Pulmonary artery endothelial cell (primary cell): ENCODE measurements at places on chromosomes 11 and 22. TPM values are rescaled to one million over a fixed set of nuclear protein-coding genes. Genes with fewer than 3 reads are reported as not detected.

The XKR3 gene
- total RNA-seq, result not detected in 2 replicates

The RFPL1 gene
- total RNA-seq, result not detected in 2 replicates

The MRGPRE gene
- not detected in 2 replicates for total RNA-seq

The RRAS2 gene
- 139 and 157 TPM in 2 replicates for total RNA-seq

The KLHDC7B gene
- not detected in 2 replicates for total RNA-seq

The PHF21A gene
- 5.4 TPM in 2 replicates for total RNA-seq

The CREBZF gene
- 27.5 and 40.4 TPM in 2 replicates for total RNA-seq

The SCN4B gene
- total RNA-seq, result 0.13 and 0.21 TPM in 2 replicates

The MUC15 gene
- not detected in 2 replicates for total RNA-seq

The ARHGAP8 gene
- 0.07 TPM in 1 of 2 replicates, not detected in the other for total RNA-seq

The CLDN5 gene
- total RNA-seq, result 360 and 491 TPM in 2 replicates

The HPX gene
- total RNA-seq, result 0.13 and 0.32 TPM in 2 replicates

The MAJIN gene
- total RNA-seq, result not detected in 2 replicates

The ISX gene
- total RNA-seq, result not detected in 2 replicates

The SYT9 gene
- total RNA-seq, result 0.04 and 0.46 TPM in 2 replicates

The ATG13 gene
- 54.1 and 66.5 TPM in 2 replicates for total RNA-seq

The ESAM gene
- total RNA-seq, result 85.7 and 102 TPM in 2 replicates

The PAK1 gene
- total RNA-seq, result 1.3 and 5.0 TPM in 2 replicates

The GLYAT gene
- not detected in 2 replicates for total RNA-seq

The SMTNL1 gene
- not detected in 2 replicates for total RNA-seq

The OPCML gene
- not detected in 2 replicates for total RNA-seq

The SULT4A1 gene
- 0.26 TPM in 1 of 2 replicates, not detected in the other for total RNA-seq

The CRYBB3 gene
- total RNA-seq, result not detected in 2 replicates

The HPS5 gene
- 26.6 and 33.8 TPM in 2 replicates for total RNA-seq

The C11orf65 gene
- total RNA-seq, result 0.13 TPM in 1 of 2 replicates, not detected in the other

The CABP2 gene
- total RNA-seq, result not detected in 2 replicates

The EMID1 gene
- total RNA-seq, result not detected in 2 replicates

The OR6A2 gene
- 0.07 and 0.20 TPM in 2 replicates for total RNA-seq

The SCGB1D2 gene
- total RNA-seq, result not detected in 2 replicates

The CD3E gene
- not detected in 2 replicates for total RNA-seq

The GGTLC2 gene
- total RNA-seq, result not detected in 2 replicates

The KRTAP5-7 gene
- not detected in 2 replicates for total RNA-seq

The GTF2H1 gene
- 52.4 and 60.7 TPM in 2 replicates for total RNA-seq

The EHF gene
- total RNA-seq, result 0.07 TPM in 1 of 2 replicates, not detected in the other

The TUBA8 gene
- 7.3 and 12.9 TPM in 2 replicates for total RNA-seq

The LDHAL6A gene
- not detected in 2 replicates for total RNA-seq

The KCNE3 gene
- total RNA-seq, result 0.40 and 1.7 TPM in 2 replicates

The RASGRP2 gene
- total RNA-seq, result 0.53 and 1.5 TPM in 2 replicates

The MMP3 gene
- not detected in 2 replicates for total RNA-seq

The PRDX5 gene
- 173 and 299 TPM in 2 replicates for total RNA-seq

The KRTAP5-10 gene
- not detected in 2 replicates for total RNA-seq

The SCARF2 gene
- total RNA-seq, result 9.1 and 15.8 TPM in 2 replicates

The PLAAT4 gene
- total RNA-seq, result 2.9 and 4.2 TPM in 2 replicates

The ZBTB16 gene
- 17.3 and 41.7 TPM in 2 replicates for total RNA-seq

The VPS37C gene
- total RNA-seq, result 11.0 and 12.5 TPM in 2 replicates

The CARD10 gene
- 26.9 and 39.7 TPM in 2 replicates for total RNA-seq

The USH1C gene
- not detected in 2 replicates for total RNA-seq

The RIC3 gene
- total RNA-seq, result under 0.01 TPM in 1 of 2 replicates, not detected in the other

The ARHGAP1 gene
- 18.5 and 23.1 TPM in 2 replicates for total RNA-seq

The KIRREL3 gene
- total RNA-seq, result not detected in 2 replicates

The TIMP3 gene
- total RNA-seq, result 0.07 and 0.85 TPM in 2 replicates
